ENCODE measurements at places on chromosomes 4 and X.
A peak's percentile ranks its signal among the peaks of the same experiment; 100 is the strongest.

GRCh38 chr4:108172753-108173598 lies 4.2 kb upstream of the LEF1 start:
- peak; percentile 78 for DNase-seq

GRCh38 chr4:66564901-66565651 lies 894.8 kb upstream of the EPHA5 start:
- no peak for DNase-seq

- peak; percentile 19 for DNase-seq
Observed at GRCh38 chr4:158496030-158496741, 25.5 kb upstream of the RXFP1 start.

DNA sequence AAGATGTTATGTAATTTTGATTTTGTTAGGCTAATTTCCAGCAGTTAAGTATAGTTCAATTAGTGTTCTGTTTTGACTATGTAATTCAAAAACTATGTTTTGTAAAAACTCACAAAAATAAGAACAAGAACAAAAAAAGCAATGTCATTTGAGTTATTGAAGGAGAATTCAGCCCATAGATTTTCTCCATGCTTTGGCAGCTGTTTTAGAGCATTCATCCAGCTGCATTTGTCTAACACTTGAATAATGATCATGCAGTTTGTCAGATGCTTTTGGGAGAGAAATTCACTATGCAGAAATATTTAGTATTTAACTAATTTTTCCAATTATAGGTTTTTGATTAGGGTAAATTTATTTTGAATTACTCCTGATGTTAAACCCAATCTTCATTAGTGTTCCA lies 14.2 kb downstream of the CPE start:
- DNase-seq = no peak

GRCh38 chr4:102959496-102959895 lies 60.0 kb downstream of the SLC9B1 start:
- no peak for DNase-seq

DNA sequence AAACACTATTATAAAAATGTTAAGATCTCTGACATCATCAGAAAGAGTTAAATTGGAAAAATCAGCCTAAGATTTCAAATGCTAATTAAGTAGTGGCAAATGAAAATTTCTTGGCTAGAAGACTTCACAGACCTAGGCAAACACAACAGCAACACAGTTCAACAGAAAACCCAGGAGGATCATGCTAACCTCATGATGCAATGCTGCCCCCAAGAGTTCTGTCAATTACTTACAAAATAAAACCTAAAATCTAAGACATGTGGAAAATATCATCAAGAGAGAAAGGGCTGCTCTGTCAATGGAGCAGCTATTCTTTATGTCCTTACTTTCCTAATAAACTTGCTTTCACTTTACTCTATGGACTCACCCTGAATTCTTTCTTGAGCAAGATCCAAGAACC lies 21.0 kb downstream of the S100G start:
- no peak for DNase-seq

GRCh38 chr4:81227968-81228367 lies 12.9 kb upstream of the PRKG2 start:
- no peak for DNase-seq

Measured in stimulated activated CD4-positive, alpha-beta T cell treated with anti-CD3 and anti-CD28 coated beads, Interleukin-4, amount 100 ng/mL, for 4 hours (primary cell).